ENCODE measurements at places on chromosomes 5 and 9.

GRCh38 chr9:12816656-12817101 is 41.9 kb downstream of the LURAP1L start:
- DNase-seq: no peak

DNA sequence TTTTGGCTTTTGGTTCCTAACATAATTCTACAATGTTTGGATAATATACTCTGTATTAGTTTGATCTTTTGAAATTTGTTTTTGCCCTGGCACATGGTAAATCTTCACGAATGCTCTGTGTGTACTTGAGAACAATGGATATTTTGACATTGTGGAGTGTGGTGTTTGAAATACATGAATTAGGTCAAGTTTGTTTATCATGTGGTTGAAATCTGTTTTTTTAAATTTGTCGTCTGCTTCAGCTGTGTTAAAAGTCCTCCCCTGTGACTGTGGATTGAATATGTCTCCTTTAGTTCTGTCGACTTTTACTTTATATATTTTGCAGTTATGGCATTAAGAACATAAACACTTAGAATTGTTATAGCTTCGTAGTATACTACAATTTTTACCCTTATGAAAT is 60.3 kb downstream of the DUSP1 start:
- DNase-seq: no peak

GRCh38 chr9:136995362-136995761 is 1.0 kb downstream of the CLIC3 start:
- DNase-seq: no peak

DNA sequence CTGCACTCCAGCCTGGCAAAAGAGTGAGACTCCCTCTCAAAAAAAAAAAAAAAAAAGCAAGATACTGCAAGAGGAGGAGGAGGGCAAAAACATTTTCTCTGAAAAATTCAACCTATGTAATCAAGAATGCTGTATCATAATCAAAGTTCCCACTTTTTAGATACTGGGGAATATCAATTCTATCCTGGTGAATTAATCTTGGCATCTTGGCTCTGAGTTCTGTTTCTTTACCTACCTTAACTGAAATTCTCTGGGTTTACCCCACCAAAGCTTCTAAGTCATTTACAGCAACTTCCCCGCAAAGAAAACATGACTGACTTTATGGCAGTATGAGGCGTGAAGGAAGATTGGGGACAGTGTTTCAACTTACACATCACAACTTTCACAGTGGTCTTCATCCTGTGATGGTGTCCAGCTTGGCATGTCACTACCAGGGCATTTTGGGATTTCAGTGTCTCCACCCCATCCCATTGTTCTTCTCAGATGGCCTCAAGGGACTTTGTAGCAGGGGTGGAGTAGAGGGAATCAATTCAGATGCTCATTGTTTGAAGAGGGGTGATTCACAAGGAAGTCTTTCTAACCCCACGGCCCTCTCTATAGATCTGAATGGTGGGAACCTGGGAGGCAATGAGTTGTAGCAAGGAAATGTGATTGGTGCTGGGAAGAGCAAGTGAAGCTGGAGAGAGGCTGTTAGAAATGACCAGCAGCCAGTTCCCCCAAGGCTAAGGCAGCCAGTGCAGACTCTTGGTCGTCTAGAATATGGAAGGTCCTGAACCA is 130.5 kb downstream of the SCAMP1 start:
- DNase-seq: no peak

DNA sequence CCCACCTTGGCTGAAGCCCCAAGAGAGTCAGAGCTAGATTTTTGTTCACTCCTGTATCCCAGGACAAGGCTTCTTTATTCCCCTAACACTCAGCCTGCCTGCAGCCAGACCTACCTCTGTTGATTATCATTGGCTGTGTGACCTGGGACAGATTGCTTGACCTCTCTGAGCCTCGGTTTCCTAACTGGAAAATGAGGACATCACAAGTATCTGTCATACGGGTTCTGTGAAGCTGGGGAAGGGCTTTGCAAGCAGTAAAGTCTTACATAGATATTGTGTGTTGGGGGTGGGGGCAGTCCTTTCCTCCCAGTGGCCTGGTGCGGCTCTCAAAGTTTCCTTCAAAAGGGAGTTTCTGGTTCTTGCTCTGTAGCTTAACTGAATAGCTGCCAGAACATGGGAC is 2.5 kb upstream of the NEK6 start:
- no peak for DNase-seq

Measured in kidney epithelial cell (primary cell).